Epithelial cell of esophagus (primary cell): ENCODE measurements at places on chromosomes 5 and 9.

DNA sequence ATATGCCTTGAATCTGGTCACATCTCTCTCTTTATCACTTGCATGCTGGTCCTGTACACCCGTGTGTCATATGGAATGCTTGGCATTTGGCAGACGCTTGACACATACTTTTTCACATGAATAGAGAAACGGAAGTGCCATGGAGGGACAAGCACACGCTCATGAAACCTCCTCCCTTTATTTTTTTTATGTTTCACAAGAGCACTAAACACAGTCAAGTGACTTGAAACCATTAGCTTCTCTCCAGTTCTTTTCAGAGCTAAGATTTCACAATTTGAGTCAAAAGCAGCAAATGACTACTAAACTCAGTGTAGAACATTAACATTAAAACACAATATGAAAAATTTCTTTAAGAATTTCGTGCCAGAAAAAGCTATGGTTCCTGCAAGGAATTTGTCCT is 151.1 kb downstream of the DOCK2 start:
- DNase-seq: peak; percentile 63

DNA sequence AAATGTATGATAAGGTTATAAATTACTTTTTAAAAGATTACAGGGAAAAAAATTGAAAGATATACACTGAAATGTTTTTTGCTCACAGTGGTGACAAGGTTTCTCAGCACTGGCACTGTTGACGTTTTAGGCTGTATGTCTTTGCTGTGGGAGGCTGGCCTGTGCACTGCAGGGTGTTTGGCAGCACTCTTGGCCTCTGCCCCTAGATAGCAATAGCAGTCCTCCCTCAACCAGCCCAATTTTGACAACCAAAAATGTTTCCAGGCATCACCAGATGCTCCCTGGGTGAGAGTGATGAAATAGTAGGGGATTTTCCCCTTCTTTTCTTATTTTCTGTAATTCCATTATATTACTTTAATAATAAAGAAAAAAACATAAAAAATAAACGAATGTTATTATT is 3.3 kb downstream of the CD274 start:
- DNase-seq: no peak

GRCh38 chr5:16983022-16983639 is 47.0 kb upstream of the MYO10 start:
- no peak for DNase-seq

DNA sequence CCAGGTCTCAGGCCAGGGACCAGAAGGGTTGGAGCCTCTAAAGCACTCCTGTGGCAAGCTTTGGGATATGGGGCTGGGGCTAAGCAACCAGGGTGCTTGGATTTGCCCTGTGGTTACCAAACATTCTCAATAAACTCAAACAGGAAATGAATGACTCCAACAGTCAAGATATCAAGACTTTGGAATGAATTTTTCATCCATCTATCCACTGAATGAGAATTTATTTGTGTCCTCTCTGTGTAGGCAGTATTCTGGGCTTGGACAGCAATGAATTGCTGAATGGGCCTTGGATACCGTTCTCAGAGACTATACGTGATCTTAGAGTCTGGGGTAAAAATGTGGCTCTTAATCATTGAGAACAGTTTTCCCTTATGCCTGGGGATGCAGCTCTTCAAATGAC is 212.5 kb downstream of the DAB2IP start:
- DNase-seq: no peak

DNA sequence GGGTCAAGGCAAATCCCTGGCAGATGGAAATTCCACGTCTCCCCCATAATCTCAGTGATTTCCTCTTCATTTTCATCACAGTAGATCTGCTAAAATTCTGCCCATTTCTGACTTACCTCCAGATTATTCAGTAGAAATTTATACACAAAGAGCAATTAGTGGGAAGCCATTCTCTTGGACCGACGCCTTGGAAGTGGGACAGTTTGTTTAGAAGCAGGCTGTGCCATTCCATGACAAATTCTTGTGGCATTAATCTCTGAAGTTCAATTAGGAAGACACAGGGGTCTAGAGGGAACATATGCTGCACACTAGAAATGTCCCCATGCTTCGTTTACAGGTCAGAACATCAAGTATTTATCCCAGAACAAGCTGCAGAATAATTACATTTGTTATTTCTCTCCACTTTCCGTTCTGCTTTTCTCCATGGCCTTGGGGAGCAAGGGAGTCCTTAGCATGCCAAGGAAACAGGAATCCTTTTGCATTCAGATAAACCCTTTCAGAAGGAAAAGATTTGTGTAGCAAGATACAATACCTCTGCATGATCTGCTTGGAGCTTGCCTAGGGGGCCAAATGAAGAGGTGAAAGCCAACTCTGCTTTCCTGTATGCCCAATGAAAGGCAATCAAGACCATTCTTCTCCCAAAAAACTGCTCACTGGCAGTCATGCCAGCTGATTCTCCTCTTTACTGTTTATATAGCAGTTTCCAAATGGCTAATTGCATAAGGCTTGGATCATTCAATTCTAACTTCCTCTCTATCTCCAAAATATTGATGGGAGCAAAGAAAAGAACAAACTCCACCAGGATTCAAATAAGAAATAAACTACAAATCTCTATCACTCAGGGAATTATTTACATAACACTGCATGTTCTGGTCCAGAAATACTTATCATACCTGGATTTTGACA is 2.5 kb upstream of the PRKACG start:
- no peak for DNase-seq

DNA sequence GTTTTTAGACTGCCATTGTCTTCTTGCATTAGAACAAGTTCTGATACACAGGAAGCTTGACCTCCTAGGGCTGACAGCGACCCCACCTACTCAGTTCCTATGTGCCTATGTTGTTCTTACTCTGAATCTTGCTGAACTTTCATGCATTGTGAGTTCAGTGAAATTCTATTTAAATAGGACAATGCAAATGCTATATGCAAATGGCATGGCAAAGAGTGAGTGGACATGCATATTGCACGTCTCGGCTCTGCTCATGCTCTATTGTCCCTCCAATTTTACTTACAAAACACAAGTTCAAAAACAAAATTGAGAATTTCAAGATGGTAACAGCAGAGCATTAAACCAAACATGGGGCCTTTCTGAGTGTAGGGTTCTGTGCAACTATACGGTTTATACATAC is 5.3 kb upstream of the DCP2 start:
- no peak for DNase-seq

- DNase-seq: no peak
Observed at GRCh38 chr9:126113176-126113575, 213.5 kb upstream of the MVB12B start.
